ENCODE measurements at places on chromosomes 4 and X. TPM values are rescaled to one million over a fixed set of nuclear protein-coding genes. Genes with fewer than 3 reads are reported as not detected.

DNA sequence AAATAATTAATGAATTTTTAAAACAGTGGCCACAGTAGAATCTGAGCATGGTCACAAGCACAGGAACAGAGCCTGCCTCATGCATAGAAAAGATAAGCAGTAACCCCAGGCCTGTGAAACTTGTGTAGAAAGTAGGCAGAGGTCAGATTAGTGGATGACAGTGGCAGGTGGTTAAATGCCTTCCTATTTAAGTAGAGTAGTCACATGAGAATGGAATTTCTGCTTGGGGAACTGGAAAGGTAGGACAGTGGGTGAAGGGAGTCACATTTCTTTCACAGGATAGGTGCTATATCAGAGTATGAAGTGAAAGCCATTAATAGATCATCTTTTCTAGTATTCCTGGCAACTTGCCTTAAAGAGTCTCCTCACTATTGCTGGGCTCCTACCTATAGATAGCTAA, 34.9 kb upstream of the ASB12 start:
- no peak for DNase-seq
- H3K4me3 ChIP-seq = no peak overlapping the region
- no peaks in the 10 kb centered on the region for H3K4me1 ChIP-seq
- no peaks in the 10 kb centered on the region for H3K27me3 ChIP-seq
- no peaks in the 10 kb centered on the region for H3K36me3 ChIP-seq

Gene DUSP21
- total RNA-seq = not detected

GRCh38 chrX:117973110-117973807, 143.4 kb downstream of the KLHL13 start:
- no peak for DNase-seq
- H3K27ac ChIP-seq = no peak overlapping the region
- H3K27me3 ChIP-seq = no peaks in the 10 kb centered on the region

DNA sequence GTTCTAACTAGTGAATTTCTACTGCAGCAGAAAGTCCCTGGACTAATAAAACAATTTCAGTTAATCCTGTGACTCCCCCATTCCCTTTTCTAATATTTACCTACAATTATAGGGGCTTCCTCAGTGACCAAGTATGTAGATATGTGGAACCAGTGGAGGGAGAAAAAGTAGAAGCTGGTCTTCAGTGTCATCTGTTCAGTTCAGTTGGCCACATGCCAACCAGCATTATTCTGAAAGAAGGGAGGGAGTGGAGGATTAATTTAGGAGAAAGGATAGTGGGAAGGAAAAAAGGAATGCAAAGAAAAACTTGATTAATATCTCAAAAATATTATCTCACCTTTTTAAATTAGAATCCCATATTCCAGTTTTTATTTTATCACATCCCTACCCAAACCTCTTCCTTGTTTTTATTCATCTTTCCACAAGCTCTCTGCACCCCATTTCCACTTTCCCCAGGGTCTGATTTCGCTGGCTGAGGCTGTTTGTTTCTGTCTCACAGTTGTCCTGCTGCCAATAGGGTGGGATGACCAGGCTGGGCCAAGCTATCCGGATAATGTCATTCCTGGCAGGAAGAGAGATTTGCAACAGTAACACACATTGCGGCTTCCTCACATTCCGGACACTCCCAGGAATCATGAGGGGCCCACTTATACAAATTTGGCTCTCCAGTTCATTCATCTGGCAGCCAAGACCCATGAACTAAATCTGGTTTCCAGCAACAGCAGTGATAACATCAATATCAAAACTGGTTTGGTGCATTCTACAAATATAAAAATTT, 24.6 kb upstream of the ANTXR2 start:
- no peak overlapping the region for H3K4me3 ChIP-seq
- H3K4me1 ChIP-seq = no peaks in the 10 kb centered on the region

Gene MFSD8
- total RNA-seq = 17.1 TPM

Gene AFM
- total RNA-seq = 188 TPM

DNA sequence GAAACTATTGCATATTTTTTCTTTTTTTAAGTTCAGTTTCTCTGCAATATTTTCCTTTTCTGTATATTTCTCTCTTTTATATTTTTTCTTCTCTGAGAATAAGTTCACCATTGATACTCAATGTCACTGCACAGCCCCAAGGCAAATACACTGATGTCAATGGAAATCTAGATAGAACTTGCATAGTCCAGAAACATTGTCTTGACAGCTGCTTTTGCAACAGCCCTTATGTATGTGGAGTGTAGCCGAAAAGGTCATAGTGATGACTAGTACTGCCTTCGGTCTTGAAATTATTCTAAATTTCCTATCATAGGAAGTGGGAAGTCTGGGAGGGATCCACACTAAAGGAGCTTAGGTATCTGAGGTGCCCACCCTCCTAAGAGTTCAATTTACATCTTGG, 150.0 kb downstream of the SPOCK3 start:
- no peaks in the 10 kb centered on the region for H3K36me3 ChIP-seq
- H3K4me1 ChIP-seq = no peaks in the 10 kb centered on the region
- H3K4me3 ChIP-seq = no peak overlapping the region

DNA sequence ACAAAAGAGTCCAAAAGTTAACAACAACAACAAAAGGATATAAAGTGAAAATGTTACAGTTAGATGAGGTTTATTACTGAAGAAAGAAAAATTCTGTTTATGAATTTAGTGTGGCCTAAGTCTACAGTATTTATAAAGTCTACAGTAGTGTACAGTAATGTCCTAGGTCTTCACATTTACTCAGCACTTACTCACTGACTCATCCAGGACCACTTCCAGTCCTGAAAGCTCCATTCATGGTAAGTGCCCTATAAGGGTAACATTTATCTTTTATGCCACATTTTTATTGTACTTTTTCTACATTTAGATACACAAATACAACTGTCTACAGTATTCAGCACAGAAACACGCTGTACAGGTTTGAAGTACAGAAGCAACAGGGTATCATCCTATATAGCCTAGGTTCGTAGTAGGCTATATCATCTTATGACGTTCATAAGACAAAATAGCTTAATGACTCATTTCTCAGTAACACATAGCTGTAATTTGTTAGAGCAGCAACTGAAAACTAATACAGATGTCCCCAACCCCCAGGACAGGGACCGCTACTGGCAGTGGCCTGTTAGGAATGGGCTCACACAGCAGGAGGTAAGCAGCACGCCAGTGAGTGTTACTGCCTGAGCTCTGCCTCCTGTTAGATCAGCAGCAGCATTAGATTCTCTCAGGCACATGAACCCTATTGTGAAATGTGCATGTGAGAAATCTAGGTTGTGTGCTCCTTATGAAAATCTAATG, 61.3 kb downstream of the CENPC start:
- H3K4me3 ChIP-seq = no peak overlapping the region
- DNase-seq = no peak
- no peak overlapping the region for H3K27ac ChIP-seq
- no peaks in the 10 kb centered on the region for H3K27me3 ChIP-seq
- no peaks in the 10 kb centered on the region for H3K36me3 ChIP-seq
- H3K4me1 ChIP-seq = no peaks in the 10 kb centered on the region

DNA sequence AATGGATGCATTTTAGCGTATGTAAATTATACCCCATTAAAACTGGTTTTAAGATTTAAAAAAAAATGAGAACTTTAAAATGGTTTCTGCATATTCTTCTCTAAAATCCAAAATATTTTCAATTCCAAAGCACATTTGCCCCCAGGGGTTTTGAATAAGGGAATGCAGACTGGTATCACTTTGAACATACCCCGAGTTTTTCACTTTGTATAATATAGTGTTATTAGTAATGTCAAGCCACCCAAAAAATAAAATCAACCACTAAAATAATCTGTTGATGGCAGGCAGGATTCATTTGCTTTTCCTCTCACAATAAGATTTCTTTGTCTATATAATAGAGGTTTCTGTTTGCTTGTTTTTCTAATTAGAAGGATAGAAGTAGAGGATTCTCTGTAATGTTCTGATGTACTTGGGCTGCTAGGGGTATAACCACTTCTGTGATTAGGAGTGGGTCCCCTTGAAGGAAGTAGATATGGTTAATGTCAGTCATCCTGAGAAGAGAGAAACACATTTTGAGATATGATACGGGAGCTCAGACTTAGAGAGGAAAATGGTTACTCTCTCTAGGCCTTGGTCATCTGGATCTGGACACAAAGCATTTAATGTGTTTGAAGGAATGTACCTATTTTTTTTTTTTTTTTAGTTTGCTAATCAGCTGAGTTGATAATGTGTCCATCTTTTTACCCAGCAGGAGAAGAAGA, 9.3 kb upstream of the LIN54 start:
- no peaks in the 10 kb centered on the region for H3K4me1 ChIP-seq
- H3K4me3 ChIP-seq = no peak overlapping the region
- H3K36me3 ChIP-seq = no peaks in the 10 kb centered on the region
- H3K27me3 ChIP-seq = no peaks in the 10 kb centered on the region

DNA sequence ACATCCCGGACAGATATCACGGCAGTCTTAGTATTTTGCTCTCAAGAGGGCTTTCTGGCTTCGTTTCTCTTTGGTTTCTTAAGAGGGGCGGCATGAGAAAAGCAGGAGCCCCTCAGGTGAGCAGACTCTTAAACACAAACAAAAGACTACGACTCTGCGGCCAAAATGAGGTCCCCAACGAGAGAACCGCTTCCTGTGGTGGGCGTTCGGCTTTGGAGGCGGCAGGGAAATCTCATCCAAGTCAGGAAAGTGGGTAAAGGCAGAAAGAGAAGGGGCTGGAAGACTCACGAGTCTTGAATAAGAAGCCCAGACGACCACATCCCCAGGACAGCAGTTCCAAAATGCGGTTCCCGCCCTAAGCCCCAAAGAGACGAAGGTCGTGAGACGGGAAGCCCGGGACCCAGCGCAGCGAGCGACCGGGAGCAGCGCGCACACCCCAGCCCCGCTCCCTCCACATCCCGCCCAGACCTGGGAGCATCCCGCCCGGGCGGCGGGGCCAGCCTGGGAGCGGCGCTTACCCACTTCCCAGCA, 409 bp downstream of the UGDH start:
- DNase-seq = no peak
- no peaks in the 10 kb centered on the region for H3K36me3 ChIP-seq
- H3K27ac ChIP-seq = peak overlapping the region; percentile 91
- H3K4me1 ChIP-seq = no peaks in the 10 kb centered on the region
- peak overlapping the region; percentile 98 for H3K4me3 ChIP-seq
- H3K27me3 ChIP-seq = no peaks in the 10 kb centered on the region

DNA sequence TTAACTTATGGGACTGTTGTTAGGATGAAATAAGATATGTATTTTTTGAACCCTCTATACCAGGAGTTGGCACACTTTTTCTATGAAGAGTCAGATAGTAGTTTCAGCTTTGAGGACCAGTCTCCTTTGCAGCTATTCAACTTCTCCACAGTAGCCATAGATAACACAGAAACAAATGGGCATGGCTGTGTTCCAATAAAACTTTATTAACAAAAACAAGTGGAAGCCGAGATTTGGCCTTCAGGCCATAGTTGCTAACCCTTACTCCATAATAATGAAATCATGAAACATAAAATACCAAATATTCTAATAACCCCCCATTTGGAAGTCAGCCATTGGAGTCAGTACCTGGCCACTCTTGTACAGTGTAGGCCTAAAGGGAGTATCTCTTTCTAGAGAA, 30.6 kb downstream of the ARX start:
- DNase-seq = no peak
- no peak overlapping the region for H3K4me3 ChIP-seq
- no peaks in the 10 kb centered on the region for H3K27me3 ChIP-seq
- H3K4me1 ChIP-seq = no peaks in the 10 kb centered on the region
- no peaks in the 10 kb centered on the region for H3K36me3 ChIP-seq

- no peaks in the 10 kb centered on the region for H3K27me3 ChIP-seq
- no peak for DNase-seq
- H3K36me3 ChIP-seq = no peaks in the 10 kb centered on the region
- H3K27ac ChIP-seq = no peak overlapping the region
- no peaks in the 10 kb centered on the region for H3K4me1 ChIP-seq
Measured at GRCh38 chrX:16185725-16186136, 18.4 kb downstream of the MAGEB17 start.

- H3K36me3 ChIP-seq = no peaks in the 10 kb centered on the region
- no peak overlapping the region for H3K4me3 ChIP-seq
- H3K27ac ChIP-seq = peak overlapping the region; percentile 69
- peaks cover 3% of the 10 kb centered on the region for H3K27me3 ChIP-seq
Measured at GRCh38 chrX:12970691-12971202, 4.2 kb upstream of the TMSB4X start.
